ENCODE measurements at places on chromosomes 11 and 22.

DNA sequence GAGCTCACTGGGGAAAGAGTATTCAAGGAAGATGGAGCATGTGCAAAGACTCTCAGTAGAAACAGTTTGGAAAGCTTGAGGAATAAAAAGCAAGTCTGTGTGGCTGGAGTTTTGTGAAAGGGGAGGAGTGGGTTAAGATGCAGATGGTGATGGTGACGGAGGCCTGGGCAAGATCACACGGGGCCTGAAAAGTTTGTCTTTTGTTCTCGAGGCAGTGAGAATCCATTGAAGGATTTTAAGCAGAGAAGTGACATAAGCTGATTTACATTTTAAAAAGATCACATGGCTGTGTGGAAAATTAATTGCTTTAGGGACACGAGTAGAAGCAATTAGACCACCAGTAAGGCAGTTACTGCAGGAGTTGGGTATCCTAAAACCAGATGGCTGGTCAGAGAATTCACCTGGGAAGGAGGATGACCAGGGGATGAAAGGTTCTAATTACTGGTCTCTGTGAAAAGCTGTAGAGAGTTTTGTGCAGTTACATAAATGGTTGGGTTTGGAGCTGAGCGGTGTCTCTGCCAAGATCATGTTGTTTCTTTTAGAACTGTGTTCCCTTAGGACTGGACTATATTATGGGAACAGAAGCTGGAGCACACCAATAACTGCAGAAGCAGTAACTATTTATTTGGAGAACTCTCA, 7.1 kb downstream of the RRP8 start:
- DNase-seq: no peak

- DNase-seq: no peak
Observed at GRCh38 chr11:17578296-17578695, 31.2 kb downstream of the OTOG start.

GRCh38 chr11:134181707-134182106, 42.1 kb downstream of the NCAPD3 start:
- DNase-seq: no peak

DNA sequence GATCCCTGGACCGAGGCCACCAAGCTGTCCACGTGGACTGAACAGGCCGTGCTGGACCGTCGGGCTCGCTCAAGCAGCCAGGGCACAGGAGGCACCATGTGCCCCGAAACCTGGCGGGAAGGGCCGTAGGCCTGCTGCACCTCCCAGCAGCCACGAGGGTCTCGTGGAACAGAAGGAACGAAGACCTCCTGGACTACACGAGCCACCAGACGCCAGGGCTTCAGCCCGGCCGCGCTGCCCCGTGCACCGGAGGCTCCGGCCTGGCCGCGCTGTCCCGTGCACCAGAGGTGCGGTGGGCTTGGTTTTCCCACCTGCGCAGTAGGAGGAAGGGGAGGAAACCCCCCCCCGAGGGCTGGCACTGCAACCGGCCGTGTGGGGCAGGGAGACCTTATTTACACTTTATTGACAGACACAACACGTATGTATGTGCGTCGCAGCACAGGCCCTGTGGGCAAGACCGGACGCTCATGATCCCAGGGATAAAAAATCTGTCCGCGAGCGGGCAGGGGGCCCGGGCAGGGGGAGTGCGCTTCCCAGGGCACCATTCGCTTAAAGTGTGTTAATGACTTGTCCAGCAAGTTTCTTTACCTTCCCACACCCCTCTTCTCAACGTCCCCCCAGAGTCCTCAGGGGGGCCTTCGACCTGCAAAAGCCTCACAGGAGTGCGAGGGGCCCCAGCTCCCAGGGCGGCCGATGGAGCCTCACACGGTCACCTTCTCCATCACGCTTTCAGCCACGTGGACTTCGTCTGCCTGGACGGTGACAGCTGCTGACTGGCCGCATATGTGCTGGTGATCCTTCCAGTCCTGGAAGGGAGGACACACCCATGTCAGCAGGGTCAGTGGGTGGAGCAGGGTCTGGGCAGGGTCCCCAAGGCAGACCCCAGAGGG, 7.0 kb downstream of the DRD4 start:
- DNase-seq: no peak

DNA sequence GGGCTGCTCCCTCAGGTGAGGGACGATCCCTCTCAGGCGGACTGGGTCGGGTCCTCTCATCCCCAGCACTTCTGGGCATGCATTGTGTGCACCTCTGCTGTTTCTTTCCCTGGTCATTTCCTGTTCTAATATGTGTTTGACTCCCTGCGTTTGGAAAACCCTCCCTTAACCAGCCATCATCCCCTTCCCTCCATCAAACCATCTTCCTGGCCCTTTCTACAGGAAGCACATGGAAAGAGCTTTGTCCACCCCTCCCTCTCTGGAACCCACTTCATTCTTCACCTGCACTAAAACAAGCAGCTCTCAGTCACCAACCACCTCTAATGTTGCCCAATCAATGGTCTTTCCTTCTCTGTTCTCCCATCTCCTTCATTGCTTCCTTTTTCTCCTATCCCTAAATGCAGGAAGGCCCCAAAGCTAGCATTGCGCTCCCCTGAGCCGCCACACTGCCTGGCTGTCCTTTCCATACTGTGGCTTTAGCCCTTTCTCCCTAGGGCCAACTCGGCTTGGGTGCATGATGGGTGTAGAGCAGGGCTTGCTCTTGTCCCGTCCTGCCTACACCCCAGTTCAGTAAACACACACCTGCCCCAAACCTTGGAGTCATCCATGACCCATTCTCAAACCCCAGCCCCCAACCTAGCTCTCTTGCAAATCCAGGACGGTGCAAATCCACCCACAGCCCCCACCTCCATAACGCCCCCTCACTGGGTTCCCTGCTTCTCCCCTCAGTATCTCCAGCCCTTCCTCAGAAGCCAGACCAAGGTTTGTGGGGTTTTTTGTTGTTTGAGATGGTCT, 5.4 kb upstream of the GAS2L1 start:
- DNase-seq: no peak

GRCh38 chr11:8100605-8101004, 19.6 kb downstream of the TUB start:
- no peak for DNase-seq

GRCh38 chr22:47012589-47013370, 250.3 kb downstream of the TBC1D22A start:
- DNase-seq: no peak

DNA sequence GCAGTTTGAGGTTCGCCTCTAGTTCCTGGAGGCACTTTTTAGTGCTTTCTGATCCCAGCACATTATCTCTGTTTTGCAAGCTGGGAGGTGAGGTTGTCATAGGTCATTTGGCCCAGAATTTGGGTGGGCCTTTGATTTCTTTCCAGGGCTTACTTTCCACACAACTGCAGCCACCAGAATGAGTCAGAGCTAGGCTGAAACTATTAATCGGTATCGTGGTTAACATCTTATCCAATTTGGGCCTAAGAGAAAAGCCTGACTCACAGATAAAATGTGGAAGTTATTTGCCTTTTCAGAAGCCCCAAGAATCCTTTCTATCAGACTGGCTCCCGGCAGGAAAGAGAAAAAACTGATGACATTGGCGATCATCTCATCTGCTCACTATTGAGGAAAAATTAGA, 166.4 kb downstream of the KIRREL3 start:
- DNase-seq: no peak

- DNase-seq: no peak
Observed at GRCh38 chr22:21590809-21591641, 23.5 kb downstream of the UBE2L3 start.

GRCh38 chr11:125435461-125436238, 60.4 kb downstream of the FEZ1 start:
- DNase-seq: no peak

Measured in stimulated activated CD8-positive, alpha-beta memory T cell treated with anti-CD3 and anti-CD28 coated beads, Interleukin-7, amount 100 ng/mL, for 48 hours (primary cell).